ENCODE measurements at places on chromosomes 16 and 17.

DNA sequence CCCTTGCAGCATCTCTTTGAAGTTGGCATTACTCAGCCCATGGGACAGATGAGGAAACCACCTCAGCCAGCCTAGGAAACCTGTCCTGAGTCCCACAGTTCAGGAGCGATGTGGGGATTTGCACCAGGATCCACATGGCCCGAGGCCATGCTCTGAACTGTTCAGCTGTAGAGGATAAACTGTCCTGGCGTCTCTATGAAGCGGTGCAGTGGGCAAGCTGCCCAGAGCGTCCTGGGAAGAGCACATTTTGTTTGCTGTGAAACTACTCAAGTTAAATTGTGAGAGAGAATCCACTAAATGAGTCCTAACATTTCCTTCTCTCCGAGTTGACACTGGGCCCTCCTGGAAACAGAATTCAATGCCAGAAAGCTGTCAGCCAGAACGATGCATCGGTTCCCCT is 276.6 kb upstream of the TNRC6C start:
- H3K4me1 ChIP-seq = no peaks in the 10 kb centered on the region
- DNase-seq = no peak
- H3K27ac ChIP-seq = no peak overlapping the region

DNA sequence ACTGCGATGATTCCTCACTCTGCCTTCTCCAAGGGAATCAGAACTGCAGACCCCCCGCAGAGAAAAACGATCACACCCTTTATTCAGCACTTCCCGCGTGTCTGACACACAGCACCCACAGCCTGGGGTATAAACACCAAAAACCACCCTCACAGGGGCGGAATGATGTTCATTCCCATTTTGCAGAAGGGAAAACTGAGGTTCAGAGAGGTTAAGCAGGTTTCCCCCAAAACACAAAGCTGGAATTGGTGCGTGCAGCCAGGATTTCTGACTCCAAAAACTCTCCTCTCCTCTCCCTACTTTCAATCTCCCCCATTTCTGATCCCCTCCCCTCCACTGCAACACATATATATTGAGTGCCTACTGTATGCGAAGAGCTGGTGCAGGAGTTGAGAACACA is 55.8 kb downstream of the XYLT1 start:
- DNase-seq = no peak
- no peaks in the 10 kb centered on the region for H3K27me3 ChIP-seq
- no peak overlapping the region for H3K4me3 ChIP-seq
- H3K4me1 ChIP-seq = no peaks in the 10 kb centered on the region
- H3K36me3 ChIP-seq = peaks cover 13% of the 10 kb centered on the region

DNA sequence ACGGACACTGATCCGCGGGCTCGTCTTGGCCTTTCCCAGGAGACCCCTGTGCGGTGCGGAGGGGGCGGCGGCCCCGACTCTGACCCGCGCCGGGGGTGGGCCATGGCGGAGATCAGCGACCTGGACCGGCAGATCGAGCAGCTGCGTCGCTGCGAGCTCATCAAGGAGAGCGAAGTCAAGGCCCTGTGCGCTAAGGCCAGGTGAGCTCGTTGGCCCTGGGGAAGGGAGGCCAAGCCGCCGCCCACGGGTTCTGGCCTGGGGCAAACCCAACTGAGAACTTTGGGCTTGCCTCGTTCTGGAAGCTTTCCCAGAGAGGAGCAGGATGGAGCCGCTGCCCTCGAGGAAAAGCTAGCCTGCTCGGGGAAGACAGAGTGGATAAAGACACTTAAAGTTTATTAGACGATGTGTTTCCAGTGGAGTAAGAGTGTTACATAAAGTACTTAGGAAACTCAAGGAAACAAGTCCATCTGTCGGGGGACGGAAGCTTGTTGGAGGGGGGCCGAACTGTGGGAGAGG is 540 bp downstream of the PPP4C start:
- H3K36me3 ChIP-seq = peaks cover 57% of the 10 kb centered on the region
- H3K4me3 ChIP-seq = peak overlapping the region; percentile 98
- H3K27ac ChIP-seq = no peak overlapping the region
- DNase-seq = no peak

- peaks cover 3% of the 10 kb centered on the region for H3K4me1 ChIP-seq
- no peaks in the 10 kb centered on the region for H3K27me3 ChIP-seq
- no peaks in the 10 kb centered on the region for H3K36me3 ChIP-seq
- H3K4me3 ChIP-seq = peak overlapping the region; percentile 67
- no peak overlapping the region for H3K27ac ChIP-seq
These were observed 510.2 kb downstream of the CDH13 start for GRCh38 chr16:83136924-83137323.

DNA sequence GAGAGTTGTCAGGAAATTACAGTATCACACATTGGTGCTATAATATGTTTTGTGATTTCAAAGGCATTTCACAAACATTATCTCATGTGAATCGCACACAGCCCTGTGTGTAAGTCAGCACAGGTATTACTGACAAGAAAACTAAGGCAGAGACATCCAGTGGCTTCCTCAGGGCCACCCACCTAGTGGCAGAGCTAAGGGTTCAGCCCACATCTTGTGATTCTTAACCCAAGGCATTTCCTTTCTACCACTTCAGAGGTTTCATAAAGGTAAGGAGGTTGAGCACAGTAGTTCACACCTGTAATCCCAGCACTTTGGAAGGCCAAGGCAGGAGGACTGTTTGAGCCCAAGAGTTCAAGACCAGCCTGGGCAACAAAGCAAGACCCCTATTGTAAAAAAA is 58.2 kb downstream of the STX8 start:
- H3K36me3 ChIP-seq = no peaks in the 10 kb centered on the region
- peaks cover 4% of the 10 kb centered on the region for H3K4me1 ChIP-seq
- H3K4me3 ChIP-seq = no peak overlapping the region
- H3K27me3 ChIP-seq = no peaks in the 10 kb centered on the region
- H3K27ac ChIP-seq = no peak overlapping the region

DNA sequence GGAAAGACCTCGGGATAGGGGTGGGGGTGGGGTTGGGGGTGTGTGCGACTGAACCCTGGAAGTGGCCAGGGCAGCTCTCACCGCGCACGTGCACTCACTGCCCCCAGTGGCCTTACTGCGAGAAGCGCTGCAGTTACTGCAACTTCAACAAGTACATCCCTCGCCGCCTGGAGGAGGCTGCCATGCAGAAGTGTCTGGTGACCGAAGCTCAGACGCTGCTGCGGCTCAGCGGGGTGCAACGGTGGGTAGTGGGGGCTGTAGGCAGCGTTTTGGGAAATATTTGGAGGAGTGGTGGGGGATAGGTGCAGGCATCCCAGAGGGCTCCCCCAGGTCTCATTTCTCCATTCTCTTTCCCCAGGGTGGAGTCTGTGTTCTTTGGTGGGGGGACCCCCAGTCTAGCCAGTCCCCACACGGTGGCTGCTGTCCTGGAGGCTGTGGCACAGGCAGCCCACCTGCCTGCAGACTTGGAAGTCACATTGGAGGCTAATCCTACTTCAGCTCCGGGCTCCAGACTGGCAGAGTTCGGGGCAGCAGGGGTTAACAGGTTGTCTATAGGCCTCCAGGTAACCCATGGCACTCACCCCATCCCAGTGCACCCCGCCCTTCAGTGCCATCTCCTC is 972 bp downstream of the RSAD1 start:
- peaks cover 4% of the 10 kb centered on the region for H3K27me3 ChIP-seq
- H3K4me3 ChIP-seq = peak overlapping the region; percentile 28
- H3K36me3 ChIP-seq = peaks cover 31% of the 10 kb centered on the region
- H3K27ac ChIP-seq = no peak overlapping the region

GRCh38 chr16:3637371-3637923 is 17.0 kb upstream of the DNASE1 start:
- H3K27me3 ChIP-seq = no peaks in the 10 kb centered on the region
- H3K4me3 ChIP-seq = no peak overlapping the region
- no peak overlapping the region for H3K27ac ChIP-seq

DNA sequence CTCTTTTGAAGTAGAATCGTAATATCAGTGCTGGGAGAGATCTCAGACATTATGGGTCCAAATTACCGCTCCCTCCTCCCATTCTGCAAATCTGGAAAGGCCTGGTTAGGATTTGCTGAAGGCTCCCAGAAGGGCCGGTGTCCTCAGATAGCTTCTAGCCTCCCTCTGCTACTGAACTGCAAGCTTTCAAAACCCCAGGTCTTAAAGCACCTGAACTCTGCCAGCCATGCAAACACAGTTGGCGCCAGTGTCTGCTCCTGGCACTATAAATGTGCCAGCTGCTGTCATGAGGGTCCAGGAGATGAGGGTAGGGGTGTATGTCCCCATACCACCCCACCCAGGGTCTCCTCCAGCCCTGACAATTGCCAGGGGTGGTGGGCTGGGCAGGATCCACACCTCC is 24.2 kb downstream of the SLC5A10 start:
- H3K27me3 ChIP-seq = no peaks in the 10 kb centered on the region
- peaks cover 18% of the 10 kb centered on the region for H3K36me3 ChIP-seq
- H3K4me3 ChIP-seq = no peak overlapping the region
- H3K4me1 ChIP-seq = peaks cover 26% of the 10 kb centered on the region

GRCh38 chr17:55263569-55264277 is 1.0 kb upstream of the HLF start:
- no peaks in the 10 kb centered on the region for H3K36me3 ChIP-seq
- H3K27ac ChIP-seq = no peak overlapping the region
- peaks cover 65% of the 10 kb centered on the region for H3K27me3 ChIP-seq
- H3K4me3 ChIP-seq = no peak overlapping the region
- no peak for DNase-seq

DNA sequence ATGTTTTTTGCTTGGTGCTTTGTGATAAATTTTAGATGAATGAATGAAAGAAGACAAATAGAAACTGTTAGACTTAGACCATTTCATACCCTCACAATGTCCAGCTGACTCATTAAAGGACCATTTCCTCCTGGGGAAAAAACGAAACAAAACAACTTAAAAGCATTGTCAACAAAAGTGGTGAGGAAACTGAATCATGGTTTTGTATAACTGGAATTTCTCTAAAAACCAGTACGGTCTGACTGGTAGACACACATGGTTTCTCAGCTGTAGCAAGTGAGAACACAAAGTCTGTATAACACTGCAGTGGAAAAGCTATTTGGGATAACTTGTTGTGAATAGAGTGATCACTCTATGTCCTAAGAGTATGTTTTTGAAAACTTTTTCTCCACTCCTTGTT is 5.3 kb upstream of the DDX52 start:
- H3K4me1 ChIP-seq = peaks cover 1% of the 10 kb centered on the region
- DNase-seq = peak; percentile 81
- H3K27ac ChIP-seq = peak overlapping the region; percentile 78
- no peak overlapping the region for H3K4me3 ChIP-seq
- no peaks in the 10 kb centered on the region for H3K36me3 ChIP-seq
- H3K27me3 ChIP-seq = peaks cover 34% of the 10 kb centered on the region

GRCh38 chr17:65457183-65457582 is 104.3 kb downstream of the AXIN2 start:
- H3K4me3 ChIP-seq = no peak overlapping the region
- H3K27me3 ChIP-seq = peaks cover 12% of the 10 kb centered on the region
- H3K4me1 ChIP-seq = peaks cover 3% of the 10 kb centered on the region
- no peak overlapping the region for H3K27ac ChIP-seq

GRCh38 chr16:29154088-29154487 is 169.2 kb downstream of the LAT start:
- no peak overlapping the region for H3K4me3 ChIP-seq
- peaks cover 21% of the 10 kb centered on the region for H3K4me1 ChIP-seq
- no peaks in the 10 kb centered on the region for H3K27me3 ChIP-seq
- H3K36me3 ChIP-seq = no peaks in the 10 kb centered on the region
- no peak for DNase-seq

DNA sequence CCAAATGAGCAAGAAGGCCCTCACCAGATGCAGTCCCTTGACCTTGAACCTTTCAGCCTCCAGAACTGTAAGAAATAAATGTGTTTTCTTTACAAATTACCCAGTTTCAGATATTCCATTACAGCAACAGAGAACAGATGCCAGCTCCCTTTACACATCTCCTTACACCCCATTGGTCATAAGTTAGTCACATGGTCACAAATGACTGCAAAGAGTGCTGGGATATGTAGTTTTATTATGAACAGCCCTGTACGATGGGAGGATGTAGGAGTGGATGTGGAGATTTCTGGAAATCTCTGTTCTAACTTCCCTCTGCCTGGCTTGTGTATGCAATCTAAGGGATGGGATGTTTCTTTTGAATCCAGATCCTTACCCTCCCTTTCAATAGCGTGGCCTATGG is 13.3 kb upstream of the RPL38 start:
- H3K27ac ChIP-seq = no peak overlapping the region
- H3K4me1 ChIP-seq = peaks cover 10% of the 10 kb centered on the region
- peaks cover 22% of the 10 kb centered on the region for H3K27me3 ChIP-seq
- H3K36me3 ChIP-seq = no peaks in the 10 kb centered on the region

DNA sequence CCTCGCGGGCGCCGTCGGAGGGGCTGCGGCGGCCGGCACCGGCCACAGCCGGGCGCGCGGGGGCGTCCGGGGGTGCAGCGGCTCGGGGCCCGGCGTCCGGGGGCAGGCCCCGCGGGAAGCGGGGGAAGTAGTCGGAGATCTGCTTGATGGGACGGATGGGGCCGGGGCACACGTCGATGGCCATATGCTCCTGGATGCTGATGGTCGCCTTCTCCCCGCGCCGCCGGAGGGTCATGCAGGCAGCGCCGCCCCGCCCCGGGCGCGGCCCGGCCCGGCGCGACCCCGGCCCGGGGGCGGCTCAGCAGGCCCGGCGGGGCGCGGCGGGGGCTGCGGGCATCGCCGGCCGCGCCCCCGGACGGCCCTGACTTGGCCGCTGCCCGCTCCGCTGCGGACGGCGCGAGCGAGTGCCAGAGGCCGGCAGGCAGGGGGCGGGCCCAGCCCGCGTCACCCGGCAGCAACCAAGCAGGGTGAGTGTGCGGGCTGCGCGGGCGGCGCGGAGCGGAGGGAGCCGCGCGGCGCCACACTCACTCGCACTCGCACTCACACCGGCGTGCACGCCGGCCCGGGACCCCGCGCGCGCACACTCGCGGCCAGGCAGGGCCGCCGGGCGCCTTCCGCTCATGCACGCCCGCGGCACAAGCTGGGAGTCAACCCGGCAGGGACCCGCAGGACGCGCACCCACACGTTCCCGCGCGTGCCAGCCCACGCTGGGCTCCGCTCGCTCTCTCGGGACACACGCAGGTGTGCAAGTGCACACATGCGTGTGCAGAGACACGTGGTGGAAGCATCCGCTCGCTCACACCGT is at the start of gene DOC2B:
Gene DOC2B, minus strand, starts transcription at position 406 of the 805 bp plus-strand sequence. Its CDS starts 171 bp downstream, at position 235.
- peak within 1 kb of the TSS; percentile 41 for H3K4me3 ChIP-seq
- H3K27ac ChIP-seq = no peak within 1 kb of the TSS
- no peaks in the 10 kb centered on the region for H3K36me3 ChIP-seq
- peaks cover 77% of the 10 kb centered on the region for H3K27me3 ChIP-seq
- DNase-seq = peak; percentile 48

DNA sequence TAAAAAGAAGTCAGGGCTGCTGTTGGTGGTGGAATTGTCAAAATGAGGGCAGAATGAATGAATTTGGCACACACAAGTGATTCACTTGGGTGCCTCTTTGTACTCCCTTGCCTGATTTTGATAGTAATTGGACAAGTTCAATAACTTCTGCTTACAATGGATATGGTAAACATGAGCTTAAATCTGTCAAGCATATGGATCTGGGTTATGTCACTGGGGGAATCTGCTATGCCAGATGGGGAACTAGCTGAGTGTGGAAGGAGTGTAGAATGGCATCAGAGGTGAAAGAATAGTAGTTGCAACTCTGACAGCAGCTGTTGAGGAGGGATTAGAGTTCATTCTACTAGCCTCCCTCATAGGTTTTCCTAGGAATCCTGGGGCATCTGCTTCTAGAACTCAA is 724.2 kb upstream of the CDH8 start:
- H3K27me3 ChIP-seq = no peaks in the 10 kb centered on the region
- no peak for DNase-seq
- H3K4me3 ChIP-seq = no peak overlapping the region
- H3K4me1 ChIP-seq = no peaks in the 10 kb centered on the region
- H3K27ac ChIP-seq = no peak overlapping the region
- H3K36me3 ChIP-seq = no peaks in the 10 kb centered on the region

GRCh38 chr17:29069526-29070041 is 26.6 kb downstream of the PIPOX start:
- no peaks in the 10 kb centered on the region for H3K4me1 ChIP-seq
- H3K27ac ChIP-seq = no peak overlapping the region
- no peak overlapping the region for H3K4me3 ChIP-seq

All from mesenchymal stem cell (in vitro differentiated cells and primary cell).